ENCODE measurements at places on chromosomes 4 and X. TPM values are rescaled to one million over a fixed set of nuclear protein-coding genes. Genes with fewer than 3 reads are reported as not detected.

RIPPLY1 gene
- not detected for total RNA-seq

RS1 gene
- total RNA-seq = not detected

PF4V1 gene
- total RNA-seq = 0.25 TPM

GC gene
- not detected for total RNA-seq

FMR1NB gene
- not detected for total RNA-seq

CT45A5 gene
- not detected for total RNA-seq

SRPK3 gene
- under 0.01 TPM for total RNA-seq

GPAT3 gene
- 9.3 TPM for total RNA-seq

CLGN gene
- total RNA-seq = 0.81 TPM

CENPVL2 gene
- not detected for total RNA-seq

CT45A2 gene
- not detected for total RNA-seq

HEPH gene
- total RNA-seq = 0.16 TPM
